ENCODE measurements at places on chromosomes 7 and 10.

- no peak for DNase-seq
These were observed 8.0 kb downstream of the CALY start for GRCh38 chr10:133328358-133329343.

- no peak for DNase-seq
These were observed 64.0 kb upstream of the CDK1 start for GRCh38 chr10:60714233-60714632.

DNA sequence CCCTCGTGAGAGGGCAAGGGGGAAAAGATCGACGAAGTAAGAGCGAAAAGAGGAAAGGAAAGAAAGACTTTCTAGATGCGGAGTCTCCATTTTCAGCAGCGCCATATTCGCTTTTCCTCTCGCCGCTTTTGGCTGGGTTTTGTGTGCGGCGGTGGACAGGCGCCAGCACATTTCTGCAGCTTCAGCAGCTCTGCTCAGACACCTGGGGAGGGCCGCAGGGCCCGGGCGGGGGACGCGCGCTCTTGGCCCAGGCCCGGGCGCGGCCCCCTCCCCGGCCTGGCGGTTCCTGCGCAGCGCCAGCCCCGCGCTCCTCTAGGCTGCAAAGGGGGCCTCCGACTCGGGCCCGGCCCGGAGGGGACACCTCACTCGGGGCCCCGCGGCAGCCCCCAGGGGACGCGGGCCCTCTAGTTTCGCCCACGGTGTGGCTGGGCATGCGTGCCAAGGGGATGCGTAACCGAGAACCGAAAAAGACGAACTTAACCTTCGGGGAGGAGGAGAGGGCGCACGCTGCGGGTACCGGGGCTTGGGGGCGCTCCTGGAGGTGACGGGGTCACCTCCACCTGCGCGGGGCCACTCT lies 34.5 kb upstream of the EBLN1 start:
- DNase-seq, result peak; percentile 45

DNA sequence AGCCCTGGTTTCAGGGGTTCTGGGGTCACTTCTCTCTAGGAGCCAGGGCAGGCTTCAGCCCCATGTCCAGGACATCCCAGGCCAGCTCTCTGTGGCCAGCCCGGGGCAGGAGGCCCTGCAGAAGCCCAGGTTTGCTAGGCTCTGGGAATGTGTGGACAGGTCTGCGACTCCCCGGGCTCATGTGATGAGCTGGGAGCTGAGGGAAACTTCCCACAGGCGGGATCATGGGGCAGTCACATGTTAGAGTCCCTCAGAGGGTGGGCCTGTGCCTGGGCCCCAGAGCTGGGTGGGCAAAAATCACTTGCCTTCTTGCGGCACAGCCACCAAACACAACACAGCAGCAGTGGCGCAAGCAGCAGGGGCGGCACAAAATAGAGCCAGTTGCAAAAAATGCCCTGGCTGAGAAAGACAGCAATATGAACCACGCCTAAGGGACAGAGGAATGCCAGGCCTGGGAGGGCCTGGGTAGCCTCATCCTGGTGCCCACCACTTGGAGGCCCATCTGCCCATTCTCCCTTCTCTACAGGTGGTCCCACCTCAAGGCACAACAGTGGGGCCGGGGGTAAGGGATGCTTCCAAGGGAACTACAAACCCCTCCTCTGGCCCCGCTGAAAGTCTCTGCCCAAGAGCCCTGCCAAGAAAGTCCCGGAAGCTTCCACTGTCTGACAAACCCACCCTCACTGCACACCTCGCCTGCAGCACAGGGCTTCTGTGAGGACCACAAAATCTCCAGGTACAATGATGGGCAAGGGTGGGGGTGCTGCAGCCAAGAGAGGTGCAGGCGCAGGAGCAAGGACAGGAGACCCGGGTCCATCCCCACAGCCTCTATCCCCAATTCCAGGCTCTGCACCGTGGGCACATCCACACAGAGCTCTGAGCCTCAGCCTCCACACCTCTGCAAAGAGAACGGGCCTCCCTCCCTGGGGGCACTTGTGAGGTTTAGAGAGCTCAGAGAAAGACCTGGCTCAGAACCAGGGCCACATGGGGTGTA lies 34.6 kb upstream of the ANTXRL start:
- DNase-seq, result no peak

- DNase-seq, result no peak
These were observed 22.7 kb downstream of the AVPI1 start for GRCh38 chr10:97664282-97664850.

- no peak for DNase-seq
These were observed 3.9 kb upstream of the WDR91 start for GRCh38 chr7:135215180-135215579.

- peak; percentile 37 for DNase-seq
These were observed 139.7 kb downstream of the HTR7 start for GRCh38 chr10:90718182-90718581.

DNA sequence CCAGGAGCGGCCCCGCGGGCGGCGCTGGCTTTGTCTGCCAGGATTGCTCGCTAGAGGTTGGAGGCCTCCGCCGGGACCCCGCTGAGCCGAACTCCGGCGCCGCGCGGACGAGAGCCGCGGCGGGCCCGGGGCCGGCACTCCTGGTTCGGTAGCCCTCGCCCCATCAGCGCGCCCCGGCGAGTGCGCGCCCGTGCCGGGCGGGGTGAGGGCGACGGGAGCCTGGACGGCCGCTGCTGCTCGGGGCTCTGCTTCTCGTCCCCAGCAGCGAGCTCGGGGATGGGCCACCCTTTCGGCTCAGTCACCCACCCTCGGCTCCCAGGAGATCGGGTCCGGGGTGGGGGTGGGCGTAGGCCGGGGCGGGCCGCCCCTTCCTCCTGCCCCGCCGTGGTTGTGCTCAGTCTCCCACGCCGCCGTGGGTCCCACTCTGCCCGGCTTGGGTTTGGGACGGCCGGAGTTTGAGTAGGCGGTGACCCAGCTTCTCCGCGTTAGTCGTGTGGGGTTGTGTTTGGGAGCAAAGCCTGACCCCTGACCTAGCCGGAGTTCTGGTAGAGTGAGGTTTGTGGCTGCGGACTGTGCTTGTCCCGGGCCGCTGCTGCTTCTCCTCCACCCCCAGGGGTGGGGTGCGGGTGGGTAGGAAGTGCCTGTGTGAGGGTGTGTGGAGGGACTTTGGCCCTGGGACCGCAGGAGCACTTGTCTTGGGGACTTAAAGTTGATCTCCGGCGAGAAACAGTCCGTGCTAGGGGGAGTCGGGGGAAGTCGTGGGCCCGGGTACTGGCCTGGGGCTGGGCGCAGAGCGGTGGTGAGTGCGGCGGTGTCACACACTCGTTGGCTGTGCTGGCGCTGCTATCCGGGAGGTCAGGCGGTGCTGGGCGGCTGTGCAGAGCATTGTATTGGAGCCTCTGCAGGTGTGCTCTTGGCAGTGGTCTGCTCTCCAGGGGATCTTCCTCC lies 677 bp downstream of the TSPAN14 start:
- DNase-seq, result peak; percentile 70

- DNase-seq, result peak; percentile 92
These were observed 104.6 kb upstream of the PPIF start for GRCh38 chr10:79242620-79243152.

DNA sequence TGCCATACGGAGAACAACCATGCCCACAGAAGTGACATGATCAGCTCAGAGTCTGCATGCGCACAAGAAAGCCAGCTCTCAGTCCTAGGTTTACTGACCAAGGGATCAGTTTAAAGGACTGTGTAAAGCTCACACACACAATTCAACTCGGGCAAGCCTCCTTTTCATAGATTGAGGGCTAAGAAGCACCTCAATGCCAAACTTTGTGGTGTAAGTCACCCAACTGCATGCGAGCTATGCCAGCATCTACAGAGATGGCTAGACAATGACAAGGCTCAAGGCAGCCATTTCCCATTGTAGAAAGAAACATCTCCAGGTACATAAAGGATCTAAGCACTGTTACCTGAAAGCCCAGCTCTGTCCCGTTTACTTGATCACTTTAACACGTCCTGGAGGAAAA lies 36.8 kb downstream of the GPAM start:
- DNase-seq, result no peak

GRCh38 chr7:42745357-42746059 lies 166.4 kb downstream of the C7orf25 start:
- DNase-seq, result peak; percentile 29

DNA sequence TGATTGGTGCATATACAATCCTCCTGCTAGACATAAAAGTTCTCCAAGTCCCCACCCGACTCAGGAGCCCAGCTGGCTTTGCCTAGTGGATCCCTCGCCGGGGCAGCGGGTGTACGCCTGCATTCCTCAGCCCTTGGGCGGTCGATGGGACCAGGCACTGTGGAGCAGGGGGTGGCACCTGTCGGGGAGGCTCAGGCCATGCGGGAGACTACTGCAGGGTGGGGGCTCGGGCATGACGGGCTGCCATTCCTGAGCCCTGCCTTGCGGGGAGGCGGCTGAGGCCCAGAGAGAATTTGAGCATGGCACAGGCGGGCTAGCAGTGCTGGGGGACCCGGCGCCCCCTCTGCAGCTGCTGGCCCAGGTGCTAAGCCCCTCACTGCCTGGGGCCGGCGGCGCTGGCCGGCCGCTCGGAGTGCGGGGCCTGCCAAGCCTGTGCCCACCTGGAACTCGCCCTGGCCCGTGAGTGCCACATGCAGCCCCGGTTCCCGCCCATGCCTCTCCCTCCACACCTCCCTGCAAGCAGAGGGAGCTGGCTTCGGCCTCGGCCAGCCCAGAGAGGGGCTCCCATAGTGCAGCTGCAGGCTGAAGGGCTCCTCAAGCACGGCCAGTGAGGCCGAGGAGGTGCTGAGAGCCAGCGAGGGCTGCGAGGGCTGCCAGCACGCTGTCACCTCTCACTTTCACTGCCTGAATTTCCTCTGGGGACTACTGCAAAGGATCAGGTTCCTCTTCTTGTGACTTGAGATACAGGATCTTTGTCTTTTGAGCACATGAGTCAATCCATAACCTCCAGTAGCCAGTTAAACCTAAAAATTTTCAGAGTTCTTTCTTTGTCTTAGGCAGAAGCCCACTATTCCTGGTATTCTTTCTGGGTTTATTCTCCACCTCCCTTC lies 25.1 kb upstream of the ELOVL3 start:
- DNase-seq, result no peak

GRCh38 chr10:113961182-113962031 lies 82.3 kb upstream of the ADRB1 start:
- DNase-seq, result no peak

- DNase-seq, result no peak
These were observed 1.1 kb downstream of the ANKRD2 start for GRCh38 chr10:97573672-97574071.

DNA sequence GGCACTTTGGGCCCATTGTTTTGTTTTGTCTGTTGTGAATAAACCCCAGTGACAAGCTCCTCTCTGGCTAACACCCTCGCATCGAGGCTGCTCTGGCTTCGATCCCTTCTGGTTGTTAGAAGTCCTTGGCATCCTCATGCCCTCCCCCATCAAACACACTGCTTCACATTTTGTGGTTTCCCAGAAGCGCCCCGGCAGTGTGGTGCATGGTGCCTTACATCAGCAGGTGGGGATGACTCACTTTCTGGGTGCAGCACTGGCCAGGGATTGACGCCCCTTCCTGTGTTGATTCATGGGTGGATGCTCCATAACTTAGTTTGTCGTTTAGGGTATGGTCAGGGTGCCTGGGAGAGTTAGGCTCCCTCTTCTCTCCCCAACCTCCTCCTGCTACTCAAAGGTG lies 51.4 kb downstream of the PLPP4 start:
- DNase-seq, result no peak

DNA sequence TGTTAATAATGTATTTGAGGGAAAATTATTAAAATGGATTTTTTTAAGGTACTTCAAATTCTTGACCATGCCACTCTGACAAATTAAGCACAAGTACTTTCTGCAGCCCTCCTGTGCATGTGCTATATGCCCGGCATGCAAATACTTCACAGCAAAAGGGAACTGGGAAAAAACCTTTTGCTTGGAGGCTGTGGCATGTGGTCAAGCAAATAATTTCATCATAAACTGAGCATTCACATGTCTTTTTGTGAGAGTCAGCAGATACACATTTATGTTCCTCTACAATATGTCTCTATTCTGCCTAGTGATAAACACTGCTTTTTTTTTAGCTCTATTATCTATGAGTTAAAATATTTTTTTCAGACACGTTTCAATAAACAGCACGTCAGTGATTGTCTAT lies 53.7 kb upstream of the SEMA3A start:
- peak; percentile 25 for DNase-seq

- no peak for DNase-seq
These were observed 174.2 kb upstream of the STEAP4 start for GRCh38 chr7:88480896-88481295.

GRCh38 chr10:125273023-125273422 lies 112.7 kb upstream of the CTBP2 start:
- DNase-seq, result no peak

DNA sequence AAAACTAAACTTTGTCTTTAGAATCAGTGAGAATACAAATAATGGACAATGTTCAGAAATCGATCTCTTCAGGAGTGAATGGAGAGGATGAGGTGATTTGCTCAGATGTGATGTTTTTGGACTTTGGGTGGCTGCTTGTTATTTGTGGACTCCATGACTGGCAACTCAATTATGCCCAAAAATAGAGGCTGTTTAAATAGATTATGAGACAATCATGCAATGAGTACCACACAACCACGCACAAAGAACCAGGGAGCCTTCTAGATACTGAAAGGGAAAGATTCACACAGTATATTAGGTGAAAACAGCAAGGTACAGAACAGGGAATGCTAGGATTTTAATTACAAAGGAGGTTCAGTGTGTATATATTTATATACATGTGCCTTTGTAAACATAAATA lies 141.3 kb upstream of the ANK3 start:
- DNase-seq, result no peak

GRCh38 chr7:110677405-110677804 lies 413.5 kb upstream of the LRRN3 start:
- DNase-seq, result no peak

GRCh38 chr7:25091176-25091575 lies 33.9 kb downstream of the CYCS start:
- DNase-seq, result no peak

DNA sequence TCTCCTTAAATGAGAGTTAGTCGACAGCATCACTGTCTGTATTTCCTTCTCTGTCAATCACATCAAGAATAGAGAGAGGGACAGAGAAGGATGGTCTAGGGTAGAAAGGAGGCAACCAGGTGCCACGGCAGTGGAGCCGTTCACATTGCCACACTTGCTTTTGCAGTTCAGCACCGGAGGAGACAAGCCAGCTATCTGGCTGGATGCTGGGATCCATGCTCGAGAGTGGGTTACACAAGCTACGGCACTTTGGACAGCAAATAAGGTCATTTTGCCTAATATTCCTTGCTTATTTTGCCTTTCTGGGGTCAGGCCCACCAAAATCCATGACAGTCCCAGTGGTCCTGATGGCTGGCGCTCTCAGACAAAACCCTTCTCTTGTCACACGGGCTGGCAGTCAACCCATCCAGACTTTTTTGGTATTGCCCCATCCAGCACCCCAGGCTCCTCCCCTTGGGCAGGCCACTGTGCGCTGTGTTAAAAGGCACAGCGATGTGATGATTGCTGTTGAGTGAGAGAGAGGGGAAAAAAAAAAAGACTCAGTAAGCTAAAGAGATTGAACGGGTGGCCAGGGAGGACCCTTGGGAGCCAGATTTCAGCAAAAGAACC lies 8.4 kb downstream of the CPA2 start:
- DNase-seq, result no peak
